ENCODE measurements at places on chromosomes 7 and 10. TPM values are rescaled to one million over a fixed set of nuclear protein-coding genes. Genes with fewer than 3 reads are reported as not detected.

GRCh38 chr7:146131701-146132100, 15.1 kb downstream of the CNTNAP2 start:
- DNase-seq: no peak

DNA sequence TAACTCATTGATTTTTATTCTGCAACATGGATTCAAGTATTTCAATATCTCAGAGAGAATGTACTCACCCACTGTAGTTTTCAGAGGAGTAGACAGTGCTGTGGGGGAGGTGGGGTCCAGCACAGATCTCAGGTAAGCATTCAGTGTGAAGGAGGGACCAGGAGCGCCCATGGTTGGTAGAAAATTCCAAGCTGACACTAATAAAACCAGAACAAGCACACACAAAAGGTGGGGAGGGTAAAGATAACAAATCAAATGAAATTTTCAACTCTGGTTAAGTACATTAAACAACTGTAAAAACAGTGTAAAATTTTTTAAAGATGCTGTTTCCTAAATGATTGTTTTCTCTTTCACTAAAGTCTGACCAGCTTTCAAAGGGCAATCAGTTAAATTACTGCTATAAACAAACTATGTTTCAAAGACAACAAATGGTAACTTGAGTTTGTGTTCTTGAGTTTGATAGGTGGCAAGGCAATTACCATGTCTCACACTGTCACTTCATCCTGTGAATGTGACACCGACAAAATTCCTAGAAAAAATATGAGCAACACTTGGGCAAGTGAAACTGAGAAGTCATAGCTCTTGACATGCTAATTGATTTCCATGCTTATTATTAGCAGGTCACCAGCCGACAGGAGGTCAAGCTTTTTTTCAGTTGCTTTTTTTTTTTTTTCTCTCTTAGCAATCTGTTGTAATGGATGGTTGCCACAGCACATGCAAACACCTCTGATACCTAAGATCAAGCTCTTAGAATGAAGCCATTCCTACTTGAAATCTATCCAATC, 205.8 kb upstream of the SLC26A5 start:
- DNase-seq: no peak

DNA sequence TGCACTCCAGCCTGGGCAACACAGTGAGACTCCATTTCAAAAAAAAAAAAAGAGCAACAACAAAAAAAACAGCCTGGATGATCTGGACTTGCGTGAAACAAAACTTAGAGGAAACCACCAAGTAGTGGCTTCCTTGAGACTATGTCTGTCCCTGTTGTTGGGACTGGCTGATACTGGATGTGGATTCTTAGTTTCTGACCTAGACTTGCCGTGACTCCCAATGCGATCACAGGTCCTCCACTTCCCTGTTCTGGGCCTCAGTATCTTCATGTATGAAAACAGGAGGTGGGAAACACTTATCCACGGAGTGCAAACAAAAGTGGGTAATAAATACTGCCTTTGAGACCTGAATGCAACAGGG, 125.7 kb downstream of the PRPF18 start:
- no peak for DNase-seq

DNA sequence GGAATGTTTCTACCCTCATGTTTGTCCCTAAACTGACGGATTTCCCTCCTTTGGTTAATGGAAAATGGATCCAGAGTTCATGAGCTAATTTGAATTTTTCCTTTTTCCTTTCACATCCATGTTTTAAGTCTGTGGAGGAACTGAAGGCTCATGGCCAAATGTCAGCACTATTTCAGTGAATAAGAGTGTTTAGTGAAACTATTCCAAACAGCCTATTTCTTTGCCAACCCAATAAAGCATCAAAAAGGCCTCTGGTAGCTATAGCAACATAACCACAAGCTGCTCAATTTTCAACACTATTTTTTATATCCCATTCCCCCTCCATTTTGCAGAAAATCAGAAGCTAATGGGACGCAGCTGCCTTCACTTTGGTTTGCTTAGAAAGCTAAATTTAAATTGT, 1454.1 kb downstream of the GATA3 start:
- DNase-seq: no peak

GDF2 gene
- total RNA-seq: not detected

DNA sequence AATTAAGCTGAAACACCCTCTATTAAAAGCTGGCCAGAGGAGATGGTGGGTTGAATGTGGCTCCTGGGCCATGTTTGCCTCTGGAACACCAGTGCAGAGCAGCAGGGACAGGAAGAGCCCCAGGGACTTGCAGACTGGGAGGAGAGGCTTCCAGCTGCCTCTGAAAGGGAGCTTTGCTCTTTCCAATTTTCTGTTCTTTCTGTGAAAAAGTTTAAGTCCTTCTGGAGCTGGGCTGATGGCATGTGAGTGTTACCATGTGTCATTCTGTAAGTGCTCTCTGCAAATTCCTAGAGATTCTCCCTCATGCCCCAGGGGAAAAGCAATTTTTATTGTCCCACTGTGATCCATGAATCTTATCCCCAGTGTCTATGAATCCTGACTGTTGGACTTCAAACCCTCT, 112.8 kb upstream of the LANCL2 start:
- no peak for DNase-seq

GRCh38 chr10:111934931-111935330, 248.6 kb downstream of the GPAM start:
- DNase-seq: no peak

NRAP gene
- not detected for total RNA-seq

- DNase-seq: no peak
Observed at GRCh38 chr10:31830887-31831286, 97.7 kb downstream of the ARHGAP12 start.

PRTFDC1 gene
- total RNA-seq: 4.9 TPM

ADCYAP1R1 gene
- total RNA-seq: 0.17 TPM

CALHM3 gene
- not detected for total RNA-seq

RASSF4 gene
- 0.57 TPM for total RNA-seq

TMEM176A gene
- total RNA-seq: 2.6 TPM

GSTO2 gene
- 0.06 TPM for total RNA-seq

SEMA3E gene
- total RNA-seq: 6.0 TPM

GRCh38 chr10:57249615-57250281, 888.7 kb upstream of the ZWINT start:
- no peak for DNase-seq

DNA sequence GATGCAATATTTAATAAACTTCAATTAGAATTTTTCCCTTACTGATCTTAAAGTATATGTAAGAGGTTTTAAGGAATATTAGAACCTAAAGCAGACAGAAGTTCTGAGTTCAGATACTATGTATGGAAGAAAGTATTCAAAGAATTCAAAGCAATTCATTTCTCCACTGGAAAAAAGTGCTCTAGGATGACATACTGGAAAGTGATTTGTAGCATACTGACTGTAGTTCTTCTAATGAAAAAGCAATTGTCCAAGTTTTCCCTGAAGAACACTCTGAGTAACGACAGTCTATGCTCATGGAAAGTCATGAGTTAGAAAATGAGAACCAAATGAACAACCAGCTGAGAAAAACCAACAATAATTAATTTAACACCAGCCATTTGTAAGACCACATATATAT, 180.8 kb upstream of the SLC26A5 start:
- no peak for DNase-seq

GRCh38 chr10:106714734-106715555, 449.6 kb downstream of the SORCS1 start:
- DNase-seq: no peak

ARMC3 gene
- total RNA-seq: not detected

DNA sequence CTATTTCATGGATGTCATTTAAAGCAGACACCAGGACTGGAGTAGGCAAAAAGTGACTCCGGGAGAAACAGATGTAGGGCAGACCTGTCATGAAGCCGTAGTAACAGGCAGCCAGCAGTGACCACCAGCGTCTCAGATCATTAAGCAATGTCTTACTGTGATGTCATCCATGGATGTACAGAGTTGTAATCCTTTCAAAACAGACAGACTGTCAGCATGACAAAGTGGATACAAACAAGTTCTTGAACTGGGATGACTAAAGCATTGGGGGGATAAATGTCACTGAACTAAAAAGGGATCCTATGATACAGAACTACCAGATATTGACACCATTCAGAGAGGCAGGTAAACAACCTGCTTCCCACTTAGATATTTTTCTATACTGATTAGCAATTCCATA, 675.5 kb downstream of the PARD3 start:
- peak; percentile 8 for DNase-seq

DNA sequence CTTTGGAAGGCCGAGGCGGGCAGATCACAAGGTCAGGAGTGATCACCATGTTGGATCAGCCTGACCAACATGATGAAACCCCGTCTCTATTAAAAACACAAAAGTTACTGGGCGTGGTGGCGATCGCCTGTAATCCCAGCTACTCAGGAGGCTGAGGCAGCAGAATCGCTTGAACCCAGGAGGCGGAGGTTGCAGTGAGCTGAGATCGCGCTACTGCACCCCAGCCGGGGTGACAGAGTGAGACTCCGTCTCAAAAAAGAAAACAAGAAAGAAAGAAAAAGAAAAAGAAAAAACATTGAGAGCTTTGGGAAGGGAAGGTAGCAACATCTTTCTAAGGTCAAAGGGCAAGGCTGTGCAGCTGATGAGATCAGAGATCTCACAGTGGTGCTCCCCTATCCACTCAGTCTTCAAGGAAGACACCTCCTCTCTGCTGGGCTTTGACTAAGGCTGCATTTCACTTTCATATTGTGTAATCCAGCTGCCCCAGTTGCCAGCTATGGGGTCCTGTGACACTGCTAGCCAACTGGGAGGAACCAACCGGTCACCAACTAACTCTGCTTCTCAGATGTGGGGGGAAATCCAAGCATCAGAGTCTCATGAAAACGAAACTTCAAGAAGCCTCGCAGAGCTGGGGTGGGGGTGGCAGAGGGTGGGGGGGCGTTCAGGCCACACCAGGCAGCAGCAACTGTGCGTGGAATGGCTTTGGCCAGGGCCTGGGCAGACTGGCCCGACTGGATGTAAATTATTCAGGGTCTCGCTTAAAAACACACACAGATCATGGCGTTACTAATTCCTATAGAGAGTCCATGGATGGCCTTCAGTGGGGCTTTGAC, 1.5 kb downstream of the IL15RA start:
- peak; percentile 41 for DNase-seq

DNA sequence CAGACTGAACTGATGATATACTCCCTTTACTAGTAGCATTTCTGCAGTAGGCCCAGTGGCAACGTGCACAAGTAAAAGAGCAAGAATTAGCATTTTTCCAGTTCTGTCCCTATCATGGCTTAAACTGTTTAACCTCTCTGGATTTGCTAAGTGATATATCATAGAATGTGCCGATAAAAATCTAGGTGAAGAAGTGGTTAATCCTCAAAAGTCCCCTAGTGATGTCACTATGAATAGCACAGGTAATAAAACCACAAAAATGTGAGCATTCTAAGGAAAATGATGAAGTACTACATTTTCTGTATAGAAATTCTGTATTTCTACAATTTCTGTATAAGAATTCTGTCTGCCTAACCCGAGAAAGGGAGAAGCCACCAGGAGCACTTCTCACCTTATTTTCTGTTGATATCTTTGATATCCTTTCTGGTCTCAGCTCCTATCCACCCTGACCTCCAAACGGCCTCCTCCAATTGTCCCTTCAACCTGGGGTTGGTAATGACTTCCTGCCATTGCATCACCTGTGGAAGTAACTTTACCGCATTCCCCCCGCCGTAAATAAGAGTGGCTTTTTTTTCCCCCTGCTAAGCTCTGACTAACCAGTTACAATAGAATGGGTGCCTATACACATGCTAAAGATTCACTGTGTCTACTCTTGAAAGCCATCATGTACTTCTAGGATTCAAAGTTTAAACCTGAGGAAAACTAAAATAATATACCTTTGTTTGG, 155.9 kb upstream of the ASAH2 start:
- no peak for DNase-seq

All from Daoy (cell line).